ENCODE measurements at places on chromosomes 1 and 21. TPM values are rescaled to one million over a fixed set of nuclear protein-coding genes. Genes with fewer than 3 reads are reported as not detected.

The PPIAL4G gene
- not detected for total RNA-seq

The DENND2D gene
- 63.5 TPM for total RNA-seq

The KCNK1 gene
- total RNA-seq = 56.5 TPM

The ACAP3 gene
- 58.7 TPM for total RNA-seq

The SLC1A7 gene
- total RNA-seq = 0.58 TPM

The C4BPB gene
- 5.0 TPM for total RNA-seq

The PM20D1 gene
- total RNA-seq = not detected

The HUNK gene
- total RNA-seq = 9.0 TPM

The CROCC gene
- total RNA-seq = 11.4 TPM

The SPRR1A gene
- not detected for total RNA-seq

The TRIM46 gene
- 0.28 TPM for total RNA-seq
